ENCODE measurements at places on chromosomes 7 and 10. TPM values are rescaled to one million over a fixed set of nuclear protein-coding genes. Genes with fewer than 3 reads are reported as not detected.

GRCh38 chr7:127692200-127692599 lies 40.2 kb downstream of the SND1 start:
- no peak for DNase-seq

DNA sequence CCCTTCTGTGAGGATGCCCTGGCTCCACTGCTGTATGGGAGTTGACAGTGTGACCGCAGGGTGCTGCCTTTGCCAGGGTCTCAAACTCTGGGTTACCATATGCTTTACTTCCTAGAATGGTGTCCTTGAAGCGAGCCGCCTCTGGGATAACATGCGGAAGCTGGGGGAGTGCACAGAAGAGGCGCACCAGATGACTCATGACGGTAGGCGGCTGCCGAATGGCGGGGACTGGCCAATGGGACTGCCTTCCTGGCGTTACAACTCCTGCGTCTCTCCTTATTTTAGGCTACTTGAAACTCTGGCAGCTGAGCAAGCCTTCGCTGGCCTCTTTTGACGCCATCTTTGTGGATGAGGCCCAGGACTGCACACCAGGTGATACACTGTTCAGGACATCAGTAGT lies 27.3 kb downstream of the FBH1 start:
- DNase-seq = no peak

DNA sequence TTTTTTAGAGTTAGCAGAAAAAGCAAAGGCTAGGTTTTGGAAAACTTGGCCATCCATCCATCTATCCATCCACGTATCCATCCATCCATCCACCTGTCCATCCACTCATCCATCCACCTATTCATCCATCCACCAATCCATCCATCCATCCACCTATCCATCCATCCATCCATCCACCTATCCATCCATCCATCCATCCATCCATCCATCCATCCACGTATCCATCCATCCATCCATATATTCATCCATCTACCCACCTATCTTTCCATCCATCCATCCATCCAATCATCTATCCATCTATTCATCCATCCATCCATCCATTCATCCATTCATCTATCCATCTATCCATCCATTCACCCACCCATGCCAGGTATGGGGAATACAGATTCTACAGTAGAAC lies 81.7 kb upstream of the MPP7 start:
- DNase-seq = no peak

DNA sequence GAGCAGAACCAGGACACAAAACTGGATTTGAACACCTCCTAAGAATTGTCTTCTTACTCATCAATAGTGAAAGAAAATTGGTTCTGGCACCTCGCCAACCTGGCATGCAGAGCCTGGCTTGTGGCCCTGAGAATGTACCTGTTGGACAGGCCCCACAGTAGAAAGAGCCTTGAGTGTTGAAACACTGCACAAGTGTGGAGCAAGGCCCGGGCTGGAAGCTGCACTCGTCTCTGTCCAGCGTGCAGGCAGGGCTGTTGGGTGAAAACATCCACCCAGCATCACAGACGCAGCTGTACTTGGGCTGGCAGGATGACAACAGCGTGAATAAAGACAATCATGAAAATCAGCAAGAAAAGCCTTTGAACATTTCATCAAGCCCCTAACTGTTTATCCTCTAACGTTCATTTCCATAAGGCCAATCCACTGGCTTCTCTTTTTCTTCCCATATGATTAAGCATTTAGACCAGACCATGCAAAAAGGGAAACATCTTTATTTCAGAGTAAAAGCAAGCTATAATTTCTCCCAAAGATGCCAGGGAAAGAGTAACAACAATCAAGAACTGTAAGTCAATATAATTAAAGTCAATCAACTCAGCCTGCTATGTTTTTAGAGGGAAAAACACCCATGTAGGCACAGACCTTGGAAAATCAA lies 15.6 kb downstream of the CUBN start:
- peak; percentile 19 for DNase-seq

- DNase-seq = no peak
These were observed 24.2 kb downstream of the CRTAC1 start for GRCh38 chr10:98006266-98006665.

DNA sequence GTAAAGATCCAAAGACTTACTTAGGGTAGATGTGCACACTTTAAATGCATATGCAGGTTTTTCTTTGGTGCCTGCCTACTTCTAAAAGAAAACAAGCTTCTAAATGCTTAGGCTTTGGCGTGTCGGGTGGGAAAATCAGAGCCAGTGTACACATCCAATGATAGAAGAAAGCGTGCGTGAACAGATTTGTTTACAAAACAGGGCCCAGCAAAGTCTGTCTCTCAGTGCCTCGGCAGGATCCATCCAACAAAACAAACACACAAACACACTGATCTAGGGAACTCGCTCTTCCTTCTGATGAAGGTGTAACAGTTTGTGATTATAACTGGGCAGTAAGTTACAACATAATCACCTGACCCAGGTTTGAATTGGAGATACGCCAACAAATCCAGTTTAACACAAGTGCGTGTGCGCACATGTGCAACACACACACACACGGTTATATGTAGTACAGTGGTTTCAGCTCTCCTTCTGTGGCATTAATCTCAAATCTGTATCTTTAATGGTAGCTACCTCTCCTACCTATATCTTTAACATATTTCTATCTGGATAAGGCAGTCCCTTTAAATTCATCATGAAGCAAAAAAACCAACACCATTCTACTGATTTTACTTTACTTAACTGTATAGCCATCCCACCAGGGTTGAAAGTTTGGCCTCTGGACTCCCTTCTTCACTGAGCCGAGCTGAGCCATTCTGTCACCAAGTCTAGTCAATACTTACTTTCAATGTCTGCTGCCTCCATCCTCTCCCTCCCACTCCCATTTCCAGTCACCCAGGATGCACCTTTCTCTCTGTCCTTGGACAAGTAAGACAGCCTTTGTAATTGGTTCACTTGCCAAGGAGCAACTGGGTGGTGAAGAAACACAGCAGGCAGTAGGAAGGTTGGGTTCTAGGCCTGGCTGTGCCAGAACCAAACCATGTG lies 184.4 kb upstream of the KLF14 start:
- no peak for DNase-seq

GRCh38 chr7:152495867-152496266 lies 60.1 kb upstream of the KMT2C start:
- DNase-seq = no peak

DNA sequence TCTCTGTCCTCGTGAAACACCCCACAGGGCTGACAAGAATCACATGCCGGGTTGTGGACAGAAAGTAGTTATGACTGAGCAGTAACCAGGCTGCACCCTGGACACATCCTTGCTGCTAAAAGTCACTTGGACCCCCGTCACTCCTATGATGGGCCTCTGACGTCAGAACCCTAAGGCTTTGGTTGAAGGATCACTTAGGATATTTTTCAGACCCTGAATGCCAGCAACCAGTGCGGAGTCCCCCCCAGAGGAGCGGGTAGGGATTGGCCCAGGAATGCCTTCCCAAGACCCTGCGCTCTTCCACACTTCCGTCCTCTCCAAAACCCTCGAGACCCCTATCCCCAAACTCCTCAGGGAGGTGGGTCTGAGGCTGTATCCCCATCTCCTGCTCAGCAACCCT lies 52.1 kb downstream of the CFAP46 start:
- no peak for DNase-seq

- DNase-seq = no peak
These were observed 26.2 kb downstream of the PRKAR2B start for GRCh38 chr7:107070710-107071109.

- DNase-seq = no peak
These were observed 20.0 kb downstream of the AKR1B1 start for GRCh38 chr7:134438946-134439345.

GRCh38 chr7:137606061-137606674 lies 240.6 kb downstream of the DGKI start:
- no peak for DNase-seq

GRCh38 chr10:57579926-57580325 lies 687.8 kb downstream of the IPMK start:
- no peak for DNase-seq

DNA sequence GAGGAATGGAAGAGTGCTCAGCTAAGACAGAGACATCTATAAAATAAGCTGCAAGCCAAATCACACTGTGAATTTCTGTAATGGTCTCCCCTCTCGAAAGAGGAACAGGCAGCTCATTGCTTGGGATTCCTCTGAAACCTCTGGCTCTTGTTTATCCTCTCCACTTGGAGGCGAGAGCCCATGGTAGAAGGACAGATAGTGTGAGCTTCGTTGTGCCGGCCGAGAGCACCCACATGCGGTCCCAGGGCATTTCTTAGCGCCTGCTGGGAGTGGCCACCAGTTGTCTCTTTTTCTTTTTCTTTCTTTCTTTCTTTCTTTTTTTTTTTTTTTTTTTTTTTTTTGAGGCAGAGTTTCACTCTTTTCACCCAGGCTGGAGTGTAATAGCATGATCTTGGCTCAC lies 26.2 kb downstream of the CNPY1 start:
- DNase-seq = no peak

GRCh38 chr10:80444646-80445319 lies 9.3 kb upstream of the TSPAN14 start:
- DNase-seq = peak; percentile 60

DNA sequence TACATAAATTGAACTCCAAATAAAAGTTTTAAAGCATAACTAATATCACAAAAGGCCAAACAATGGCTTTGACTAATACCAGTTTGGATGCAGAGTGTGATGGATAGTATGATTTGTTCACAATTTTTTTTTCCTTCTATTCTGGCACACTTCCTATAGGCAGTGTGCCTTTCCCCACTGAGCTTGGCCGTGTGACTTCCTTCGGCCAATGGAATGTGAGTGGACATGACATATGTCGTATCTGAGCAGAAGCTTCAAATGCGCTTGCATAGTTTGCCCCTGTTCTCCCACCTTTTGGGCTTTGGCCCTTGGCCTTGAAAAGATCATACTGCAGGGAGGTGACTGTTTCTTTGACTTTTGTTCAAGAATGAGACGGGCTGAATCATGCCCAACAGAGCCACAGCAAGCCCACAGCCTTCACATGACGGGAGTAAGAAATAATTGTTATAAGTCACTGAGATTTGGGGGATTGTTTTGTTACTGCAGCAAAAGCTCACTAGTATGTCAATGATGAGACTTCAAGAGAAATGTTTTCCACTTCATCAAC lies 279.9 kb upstream of the NEBL start:
- DNase-seq = no peak

GRCh38 chr7:22082886-22083703 lies 137.4 kb upstream of the CDCA7L start:
- DNase-seq = peak; percentile 90

DNA sequence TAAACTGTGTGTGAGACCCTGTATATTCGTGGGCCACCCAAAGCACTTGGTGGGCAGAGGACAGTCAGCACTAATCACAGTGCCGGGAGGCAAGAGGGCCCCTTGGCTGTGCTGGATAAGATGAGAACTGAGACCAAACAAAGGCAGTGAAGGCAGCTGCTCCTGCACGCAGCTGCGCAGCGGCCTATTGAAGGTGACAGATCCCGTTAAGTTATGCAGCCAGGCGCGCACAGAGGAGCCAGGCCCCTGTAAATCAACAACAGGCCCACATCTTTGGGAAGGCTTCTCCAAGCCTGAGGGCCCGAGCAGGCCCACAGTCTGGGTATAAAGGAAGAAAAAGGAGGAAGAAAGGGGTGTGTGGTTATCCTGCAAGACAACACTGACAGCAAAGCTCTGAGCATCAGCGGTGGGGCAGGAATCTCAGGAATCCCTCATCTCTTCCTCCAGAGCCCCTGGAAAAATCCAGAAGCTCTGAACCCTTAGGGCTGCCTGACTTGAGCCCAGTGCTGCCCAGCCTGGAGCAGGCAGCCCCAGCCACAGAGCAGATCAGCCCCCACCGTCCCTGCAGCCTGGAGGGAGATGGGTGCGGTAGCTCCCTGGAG lies 154.2 kb downstream of the ARHGAP12 start:
- no peak for DNase-seq

GRCh38 chr10:21032587-21033319 lies 135.6 kb upstream of the NEBL start:
- no peak for DNase-seq

DNA sequence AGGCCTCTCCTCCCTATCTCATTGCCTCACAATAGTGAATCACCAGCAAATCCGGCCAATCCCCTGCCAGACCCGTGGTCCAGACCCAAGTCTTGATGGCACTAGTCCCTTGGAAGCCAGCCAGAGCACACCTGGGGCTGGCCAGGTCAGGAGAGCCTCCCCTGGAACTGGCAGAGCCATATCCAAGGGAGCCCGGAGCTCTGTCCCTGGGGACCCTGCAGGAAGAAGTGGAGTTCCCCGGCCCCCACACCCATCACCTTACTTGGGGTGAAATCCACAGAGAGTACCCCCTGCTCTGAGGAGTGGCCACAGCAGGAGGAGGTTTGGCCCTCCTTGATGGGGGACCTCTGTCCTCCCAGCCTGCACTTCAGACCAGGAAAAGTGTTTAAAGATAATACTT lies 122.5 kb downstream of the HECW1 start:
- no peak for DNase-seq

DNA sequence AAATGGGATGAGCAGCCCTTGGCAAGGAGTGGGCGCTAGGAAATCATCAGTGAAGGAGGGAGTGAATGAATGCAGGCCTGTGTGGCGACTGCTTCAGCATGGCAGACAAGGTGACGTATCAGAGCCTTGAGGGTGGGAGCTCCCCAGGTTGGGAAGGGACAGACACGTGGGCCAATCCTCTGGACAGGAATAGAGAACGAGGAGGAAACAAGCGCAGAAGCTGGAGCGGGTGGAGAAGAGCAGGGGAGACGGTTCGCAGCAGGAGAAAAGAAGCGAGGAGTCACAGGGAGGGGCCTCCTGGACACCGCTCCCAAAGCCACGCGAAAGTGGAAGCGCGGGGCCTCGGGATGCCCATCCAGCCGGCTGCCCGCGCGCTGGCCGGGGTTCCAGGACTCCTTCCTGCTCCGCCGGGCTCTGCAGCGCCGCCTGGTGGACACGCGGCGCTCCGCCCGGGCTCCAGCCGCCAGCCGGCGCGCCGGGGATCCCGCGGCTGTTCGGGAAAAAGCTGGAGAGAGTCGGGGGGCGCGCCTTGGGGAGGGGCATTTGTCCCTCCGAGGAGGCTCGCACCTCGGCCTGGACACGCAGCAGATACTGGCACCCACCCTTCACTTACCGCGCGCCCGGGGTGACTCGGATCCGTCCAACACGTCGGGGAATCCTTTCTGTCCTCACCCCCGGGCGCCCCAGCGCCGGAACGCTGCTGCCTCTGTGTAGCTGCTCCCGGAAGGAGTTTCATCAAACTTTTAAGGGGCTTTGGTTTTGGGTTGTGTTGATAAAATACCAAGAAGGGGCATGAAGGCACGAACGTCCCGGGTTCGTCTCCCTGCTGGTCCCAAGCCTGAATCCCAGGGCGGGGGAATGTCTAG lies 6.3 kb downstream of the ZNF503 start:
- DNase-seq = peak; percentile 53

GRCh38 chr7:18221377-18222293 lies 194.0 kb upstream of the PRPS1L1 start:
- no peak for DNase-seq

GRCh38 chr7:114302858-114303257 lies 111.8 kb upstream of the FOXP2 start:
- DNase-seq = no peak

GRCh38 chr7:74606101-74606908 lies 51.2 kb upstream of the GTF2I start:
- peak; percentile 34 for DNase-seq

Gene MGMT
- 15.4 TPM for total RNA-seq

Gene HABP2
- total RNA-seq = not detected

Gene TRIM73
- 1.4 TPM for total RNA-seq

Gene TUBAL3
- total RNA-seq = 0.36 TPM

Gene MEOX2
- total RNA-seq = 7.7 TPM

Gene UNCX
- not detected for total RNA-seq

Gene MYL10
- not detected for total RNA-seq

Measured in left ventricle myocardium inferior (tissue), 1 donor.